ENCODE measurements at places on chromosomes 12 and 14.

DNA sequence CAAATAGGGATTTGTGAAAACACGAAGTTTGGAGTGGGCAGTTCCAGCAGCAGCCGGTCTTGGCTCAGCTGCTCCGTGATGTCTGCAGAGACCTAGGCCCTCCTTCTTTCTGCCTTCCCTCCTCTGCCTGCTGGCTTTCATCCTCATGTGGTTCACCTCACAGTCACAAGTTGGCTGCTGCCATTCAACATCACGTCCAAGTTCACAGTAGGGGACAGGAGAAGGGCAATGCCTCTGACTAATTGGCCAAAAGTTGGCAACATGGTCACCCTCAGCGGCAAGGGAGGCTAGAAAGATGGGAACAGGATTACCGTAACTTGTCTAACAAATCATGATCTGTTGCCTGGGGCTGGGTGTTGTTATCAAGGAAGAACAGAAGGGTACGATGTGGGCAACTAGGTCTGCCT, 7.8 kb upstream of the CACNA2D4 start:
- DNase-seq, result no peak

- DNase-seq, result no peak
These were observed 132.1 kb upstream of the PDZRN4 start for GRCh38 chr12:41055875-41056577.

DNA sequence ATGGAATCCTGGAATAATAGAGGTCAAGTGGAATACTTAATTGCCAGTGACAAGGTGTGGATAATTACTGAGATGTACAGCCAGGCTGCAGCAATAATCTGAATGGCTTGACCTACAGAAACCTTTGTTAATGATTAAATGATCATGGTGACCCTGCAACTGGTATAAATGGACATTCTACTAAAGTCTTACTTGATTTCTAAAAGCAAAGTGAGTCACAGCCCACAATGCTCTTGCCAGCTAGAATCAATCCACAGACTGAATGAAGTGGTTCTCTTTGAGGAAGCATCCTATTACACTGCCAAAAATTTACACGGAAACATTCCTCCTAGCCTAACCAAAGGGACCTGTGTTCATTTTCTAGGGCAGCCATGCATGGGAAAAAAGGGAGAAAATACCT, 518.5 kb downstream of the SOX5 start:
- peak; percentile 53 for DNase-seq

- no peak for DNase-seq
These were observed 222.0 kb upstream of the CPNE8 start for GRCh38 chr12:39127401-39127800.

- peak; percentile 16 for DNase-seq
These were observed 152.0 kb downstream of the KTN1 start for GRCh38 chr14:55731881-55732498.

GRCh38 chr12:85661461-85662206, 174.6 kb downstream of the RASSF9 start:
- no peak for DNase-seq

- DNase-seq, result no peak
These were observed 16.9 kb downstream of the AMN start for GRCh38 chr14:102939329-102939728.

- DNase-seq, result no peak
These were observed 50.7 kb downstream of the TMTC1 start for GRCh38 chr12:29733060-29733459.

DNA sequence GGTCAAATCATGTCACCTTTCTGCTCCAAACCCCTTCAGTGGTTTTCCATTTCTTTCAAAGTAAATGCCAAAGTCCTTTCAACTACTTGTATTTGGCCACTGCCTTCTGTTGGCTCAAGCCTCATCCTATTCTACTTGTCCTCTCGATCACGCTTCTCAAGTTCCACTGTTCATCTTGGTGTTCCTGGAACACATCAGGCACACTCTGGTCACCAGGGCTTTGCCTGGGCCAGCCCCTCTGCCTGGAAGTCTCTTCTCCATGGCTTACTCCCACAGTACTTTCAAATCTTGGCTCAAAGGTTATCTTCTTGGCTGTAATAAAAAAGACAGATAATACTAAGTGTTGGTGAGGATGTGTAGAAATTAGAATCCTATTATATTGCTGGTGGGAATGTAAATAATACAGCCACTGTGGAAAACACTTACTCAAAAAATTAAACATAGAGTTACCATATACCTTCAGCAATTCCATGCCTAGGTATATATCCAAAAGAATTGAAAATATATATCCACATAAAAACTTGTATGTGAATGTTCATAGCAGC, 17.3 kb upstream of the PPFIBP1 start:
- DNase-seq, result no peak

DNA sequence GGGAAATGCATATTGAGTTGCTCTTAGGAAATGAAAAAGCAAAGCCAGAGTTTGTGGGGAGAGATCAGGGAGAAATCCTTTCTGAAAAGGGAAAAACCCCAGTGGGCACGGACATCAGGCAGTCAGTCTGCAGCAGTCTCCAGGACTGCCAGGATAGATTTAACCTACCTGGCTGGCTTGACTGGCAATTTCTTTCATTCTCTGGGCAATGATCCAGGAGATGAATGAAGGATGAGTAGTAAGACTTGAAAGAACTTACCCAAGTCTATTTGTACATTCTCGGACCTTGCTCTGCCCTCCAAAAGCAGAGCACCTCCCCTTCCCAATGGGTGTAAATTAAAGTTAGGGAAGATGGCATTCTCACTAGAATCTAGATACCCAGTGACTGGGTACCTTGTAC, 42.9 kb downstream of the CMAS start:
- DNase-seq, result no peak

DNA sequence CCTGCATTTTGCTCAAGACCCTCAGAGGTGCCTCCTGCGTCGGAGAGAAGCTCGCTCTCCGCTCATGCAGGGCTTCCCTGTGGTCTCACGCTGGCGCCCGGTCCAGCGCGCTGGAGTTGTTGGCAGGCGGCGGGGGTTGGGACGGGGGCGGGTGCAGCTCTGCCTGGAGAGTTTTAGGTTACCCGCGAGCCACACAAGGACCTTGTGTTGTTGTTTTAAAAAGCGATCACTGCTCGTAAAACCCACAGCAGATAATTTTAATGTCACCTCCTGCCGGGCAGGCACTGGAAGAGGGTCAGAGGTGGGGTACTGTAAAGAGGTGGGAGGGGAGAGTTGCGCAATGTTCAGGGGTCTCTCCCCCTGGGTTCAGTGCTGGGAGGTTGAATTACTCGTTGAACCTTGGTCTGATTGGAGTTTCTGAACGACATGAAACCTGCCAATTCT, 850 bp downstream of the SMOC1 start:
- peak; percentile 26 for DNase-seq

GRCh38 chr12:89880690-89881350, 172.2 kb upstream of the ATP2B1 start:
- DNase-seq, result no peak

Data from NCI-H1105 treated with DMSO at 0.1 percent for 48 hours (cell line).